Activated CD8-positive, alpha-beta memory T cell treated with anti-CD3 and anti-CD28 coated beads, Interleukin-2, amount 50 U/mL, for 48 hours (primary cell): ENCODE measurements at places on chromosomes 7 and 10.

DNA sequence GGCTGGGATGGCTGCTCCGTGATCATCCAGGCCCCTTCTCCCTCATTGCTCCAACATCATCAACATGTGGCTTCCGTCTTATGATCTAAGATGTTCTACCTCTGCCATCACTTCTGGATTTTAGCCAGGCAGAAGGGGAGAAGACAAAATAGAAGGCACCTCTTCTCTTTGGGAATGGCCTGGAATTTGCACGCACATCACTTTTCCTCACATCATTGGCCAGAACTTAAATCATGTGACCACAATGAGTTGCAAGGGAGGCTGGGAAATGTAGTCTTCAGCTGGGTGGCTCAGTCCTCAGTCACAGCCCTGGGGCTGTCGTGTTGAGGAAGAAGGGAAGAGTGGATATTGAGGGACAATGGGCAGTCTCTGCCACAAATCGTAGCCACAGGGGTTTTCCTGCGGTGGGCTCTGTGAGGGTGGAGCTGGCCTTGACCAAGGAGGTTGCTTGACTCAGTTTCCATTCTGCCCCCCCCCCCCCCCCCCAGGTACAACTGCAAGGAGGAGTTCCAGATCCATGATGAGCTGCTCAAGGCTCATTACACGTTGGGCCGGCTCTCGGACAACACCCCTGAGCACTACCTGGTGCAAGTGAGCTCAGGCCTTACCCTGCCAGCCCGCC lies 50.3 kb downstream of the PALD1 start:
- no peak for DNase-seq

- no peak for DNase-seq
These were observed 396 bp downstream of the PSMG3 start for GRCh38 chr7:1569440-1569832.

- no peak for DNase-seq
These were observed 43.7 kb downstream of the PPP1R3C start for GRCh38 chr10:91589015-91589657.

DNA sequence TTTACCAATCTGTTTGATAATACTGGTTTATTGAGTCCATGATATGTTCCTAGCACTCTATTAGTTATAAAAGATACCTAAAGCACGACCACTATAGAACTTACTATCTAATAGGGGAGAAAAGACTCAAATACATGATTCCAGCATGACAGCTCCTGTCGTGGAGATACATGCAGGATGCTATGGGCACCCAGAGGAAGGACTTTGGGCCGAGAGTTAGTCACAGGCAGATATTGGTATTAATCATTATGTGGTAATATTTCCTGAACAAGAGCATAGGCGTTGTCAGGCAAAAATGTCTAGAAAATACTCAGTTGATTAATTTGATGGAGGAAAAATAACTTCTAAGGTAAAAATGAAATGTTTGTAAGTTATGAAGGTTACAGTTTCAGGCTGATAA lies 31.8 kb downstream of the CNNM2 start:
- no peak for DNase-seq

- no peak for DNase-seq
These were observed 90.8 kb downstream of the KIF20B start for GRCh38 chr10:89792187-89792586.

DNA sequence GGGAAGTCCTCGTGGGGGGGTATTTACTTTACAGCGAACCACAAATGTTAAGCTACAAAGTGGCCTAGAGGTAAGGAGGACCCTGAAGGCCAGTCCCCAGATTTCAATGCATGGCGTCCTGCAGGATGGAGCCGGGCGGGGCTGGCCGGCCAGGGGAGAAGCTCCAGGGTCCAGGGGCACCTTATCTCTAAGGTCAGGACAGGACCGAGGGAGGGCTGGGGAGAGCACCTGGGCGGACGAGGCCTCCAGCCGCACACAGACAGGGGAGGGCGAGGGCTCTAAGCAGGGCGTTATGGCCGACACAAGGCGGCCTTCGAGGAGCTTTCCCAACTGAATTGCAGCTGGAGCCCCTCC lies 96.4 kb upstream of the DIP2C start:
- DNase-seq: peak; percentile 40

DNA sequence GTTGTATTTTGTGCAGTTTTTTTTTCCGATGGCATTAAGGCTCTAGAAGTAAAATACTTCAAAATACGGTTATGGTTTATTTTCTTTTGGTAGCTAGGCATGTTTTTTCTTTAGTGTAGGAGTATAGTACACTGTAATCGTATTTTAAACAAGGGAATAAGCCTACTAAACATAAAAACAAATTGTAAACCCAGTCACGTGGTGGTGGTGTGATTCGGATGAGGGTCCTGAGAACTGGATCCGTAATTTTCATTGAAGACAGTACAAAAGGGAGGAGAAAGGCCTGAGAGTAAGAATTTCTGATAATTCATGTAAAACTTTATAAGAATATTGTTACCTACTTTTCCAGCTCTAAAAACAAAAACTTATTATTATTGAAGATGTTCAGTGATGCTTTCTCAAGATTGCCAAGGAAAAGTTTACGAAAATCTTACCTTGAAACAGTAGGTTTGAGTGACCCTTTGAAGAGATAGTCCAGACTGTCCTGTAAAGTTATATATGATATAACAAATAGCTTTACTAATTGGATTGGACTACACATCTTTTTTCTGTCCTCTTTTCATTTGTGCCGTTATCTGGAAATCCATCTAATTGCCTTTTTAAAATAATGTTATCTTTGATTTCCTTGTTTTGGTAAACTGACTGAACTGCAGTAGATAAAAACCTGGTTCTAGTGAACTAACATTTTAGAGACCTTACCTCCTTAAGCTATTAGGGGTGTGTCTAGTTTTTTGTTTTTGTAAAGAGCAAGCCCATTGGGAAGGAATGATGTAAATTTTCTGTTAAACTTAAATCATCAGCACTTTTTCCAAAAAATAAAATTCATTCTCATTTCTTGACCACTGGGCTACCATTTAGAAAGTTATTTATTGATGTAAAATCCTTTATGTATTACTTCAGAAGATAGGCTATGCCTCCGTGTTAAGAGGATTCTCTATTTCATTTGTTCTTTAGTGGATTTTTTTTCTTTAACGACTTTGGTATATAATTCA lies 1.0 kb upstream of the PBLD start:
- no peak for DNase-seq

GRCh38 chr10:90635111-90635765 lies 222.6 kb downstream of the HTR7 start:
- DNase-seq: no peak

DNA sequence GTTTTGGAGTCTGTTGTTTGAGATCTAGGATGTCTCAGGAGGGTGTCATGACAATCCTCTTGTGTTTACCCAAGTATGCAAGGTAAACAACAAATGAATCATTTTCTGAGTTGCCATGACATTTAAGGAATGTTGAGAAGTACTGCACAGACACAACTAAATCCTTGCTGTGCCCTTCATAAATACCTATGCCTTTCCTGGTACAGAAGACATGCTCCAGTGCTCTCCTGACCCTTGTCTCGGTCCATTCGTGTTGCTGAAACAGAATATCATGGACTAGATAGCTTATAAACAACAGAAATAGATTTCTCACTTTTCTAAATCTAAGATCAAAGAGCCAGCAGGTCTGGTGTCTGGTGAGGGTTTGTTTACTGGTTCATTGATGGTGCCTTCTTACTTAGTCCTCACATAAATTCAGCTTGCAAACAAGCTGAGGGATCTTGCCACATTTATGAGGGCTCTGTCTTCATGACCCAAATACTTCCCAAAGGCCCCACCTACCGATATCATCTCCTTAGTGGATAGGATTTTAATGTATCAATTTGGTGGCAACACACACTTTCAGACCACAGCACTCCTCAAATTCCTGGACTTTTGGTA lies 341.8 kb upstream of the SEMA3A start:
- no peak for DNase-seq

DNA sequence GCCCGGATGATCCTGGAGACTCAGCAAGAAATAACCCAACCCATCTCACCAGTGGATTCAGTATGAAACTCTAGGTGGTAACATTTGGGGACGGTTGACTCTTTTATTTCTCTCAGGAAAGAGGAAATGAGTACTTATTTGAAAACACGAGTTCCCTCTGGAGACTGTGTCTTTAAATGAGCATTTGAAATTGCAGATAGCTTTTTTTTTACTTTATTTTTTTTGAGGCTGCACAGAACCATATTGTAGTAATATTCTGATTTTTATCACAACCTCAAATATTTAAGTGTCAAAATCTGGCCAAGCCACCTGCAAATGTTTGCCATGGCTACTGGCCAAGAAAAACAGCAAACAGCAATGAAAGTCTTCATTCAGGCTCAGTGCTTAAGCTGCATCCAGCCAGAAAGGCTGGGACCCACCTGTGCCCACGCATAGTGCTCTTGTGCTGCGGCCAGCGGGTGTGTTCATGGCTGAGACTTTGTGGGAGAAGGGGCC lies 160.8 kb downstream of the CREB5 start:
- DNase-seq: no peak

DNA sequence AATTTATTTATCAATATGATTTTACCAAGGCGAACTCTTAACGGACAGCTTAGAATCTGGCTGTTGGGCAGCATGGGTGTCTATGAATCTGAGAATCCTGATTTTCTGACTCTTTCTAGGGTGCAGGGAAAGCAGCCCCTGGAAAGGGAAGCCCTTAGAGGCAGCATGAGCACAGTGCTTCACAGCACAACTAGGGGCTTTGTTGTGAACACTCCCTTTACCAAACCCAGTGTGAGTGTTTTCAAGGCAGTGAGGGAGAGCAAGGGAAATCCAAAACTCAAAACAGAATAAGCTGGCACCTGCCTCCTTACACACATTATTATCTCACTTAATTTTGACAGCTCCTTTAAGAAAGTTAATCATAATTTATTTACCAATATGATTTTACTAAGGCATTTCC lies 116.3 kb upstream of the CSTF2T start:
- no peak for DNase-seq

DNA sequence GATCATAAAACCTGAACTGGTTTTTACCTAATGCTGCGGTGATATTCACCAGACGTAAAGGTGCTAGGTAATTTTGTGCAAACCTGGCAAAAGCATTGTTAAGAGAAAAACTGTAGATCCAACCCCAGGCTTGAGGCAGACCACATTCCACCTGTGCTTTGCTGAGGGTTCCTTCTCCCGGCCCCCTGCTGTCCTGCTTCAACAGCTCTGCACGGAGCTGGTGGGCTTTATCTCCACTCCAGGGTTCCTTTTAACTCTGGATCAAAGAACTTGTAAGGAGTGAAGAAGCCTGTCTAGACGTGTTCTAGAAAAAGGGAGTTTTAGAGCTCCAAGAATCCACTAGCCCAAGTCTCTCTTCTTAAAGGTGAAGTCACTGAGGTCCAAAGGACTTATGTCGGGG lies 87.5 kb upstream of the NMT2 start:
- DNase-seq: no peak

DNA sequence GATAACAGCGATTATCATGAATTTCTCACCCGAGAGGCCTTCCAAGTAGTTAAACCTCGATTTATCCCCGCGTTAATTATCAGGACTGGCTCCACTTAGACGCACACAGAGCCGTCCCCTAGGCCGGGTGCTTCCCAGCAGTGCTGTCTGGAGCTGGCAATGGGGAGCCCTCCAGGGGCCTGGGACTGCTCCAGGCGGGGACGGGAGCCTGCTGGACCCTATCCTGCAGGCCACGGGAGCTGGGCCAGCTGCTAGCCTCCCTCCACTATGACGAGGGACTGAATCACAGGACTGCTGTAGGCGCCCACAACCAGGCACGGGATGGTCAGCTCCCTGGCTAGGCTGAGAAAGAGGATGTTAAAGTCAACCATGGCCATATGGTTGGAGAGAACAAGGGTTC lies 229.1 kb downstream of the ELFN1 start:
- no peak for DNase-seq

DNA sequence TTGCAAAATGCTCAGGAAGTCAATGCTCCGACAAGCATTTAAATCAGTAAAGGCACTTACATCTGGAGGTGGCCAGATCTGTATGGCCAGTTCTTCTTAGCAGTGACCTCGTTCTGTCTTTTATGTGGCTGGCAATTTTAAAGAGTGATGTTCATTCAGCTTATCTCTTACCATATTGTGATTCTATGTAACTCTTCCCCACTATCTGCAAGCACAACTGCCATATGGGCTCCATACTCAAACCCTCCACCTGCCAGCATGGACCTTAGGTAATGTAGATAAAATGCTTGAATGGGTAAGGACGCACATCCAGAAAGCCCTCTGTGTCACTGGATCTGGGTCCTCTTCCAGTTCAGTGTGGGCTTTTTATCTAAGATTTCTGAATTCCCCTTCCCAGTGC lies 42.4 kb upstream of the STK17A start:
- DNase-seq: no peak

GRCh38 chr7:80464211-80464610 lies 47.7 kb downstream of the GNAT3 start:
- DNase-seq: no peak

GRCh38 chr10:103276896-103277712 lies at the start of gene INA:
TSS of gene INA (plus strand) at chr10:103277138. CDS start at chr10:103277212, 74 bp downstream.
- peak; percentile 63 for DNase-seq

- no peak for DNase-seq
These were observed 13.4 kb downstream of the SLC13A4 start for GRCh38 chr7:135714534-135715009.

DNA sequence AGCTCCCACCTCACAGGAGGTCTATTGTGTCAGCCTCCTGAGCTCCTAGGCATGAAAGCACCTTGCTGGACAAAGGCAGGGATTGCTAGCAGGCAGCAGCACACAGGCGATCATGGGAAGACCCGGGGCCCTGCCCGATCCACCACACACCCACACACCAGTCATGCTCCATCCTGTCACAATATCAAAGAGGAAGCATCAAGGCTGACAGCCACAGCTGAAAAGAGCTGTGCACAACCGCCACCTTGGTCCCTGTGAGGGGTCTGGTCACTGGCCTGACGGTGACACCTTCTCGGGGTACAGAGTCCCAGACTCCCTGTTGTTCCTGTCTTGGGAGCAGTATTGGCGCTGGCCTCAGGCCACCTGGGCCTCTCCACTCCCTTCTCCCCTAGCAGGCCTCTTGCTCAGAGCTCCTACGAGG lies 89.7 kb upstream of the RET start:
- peak; percentile 44 for DNase-seq

DNA sequence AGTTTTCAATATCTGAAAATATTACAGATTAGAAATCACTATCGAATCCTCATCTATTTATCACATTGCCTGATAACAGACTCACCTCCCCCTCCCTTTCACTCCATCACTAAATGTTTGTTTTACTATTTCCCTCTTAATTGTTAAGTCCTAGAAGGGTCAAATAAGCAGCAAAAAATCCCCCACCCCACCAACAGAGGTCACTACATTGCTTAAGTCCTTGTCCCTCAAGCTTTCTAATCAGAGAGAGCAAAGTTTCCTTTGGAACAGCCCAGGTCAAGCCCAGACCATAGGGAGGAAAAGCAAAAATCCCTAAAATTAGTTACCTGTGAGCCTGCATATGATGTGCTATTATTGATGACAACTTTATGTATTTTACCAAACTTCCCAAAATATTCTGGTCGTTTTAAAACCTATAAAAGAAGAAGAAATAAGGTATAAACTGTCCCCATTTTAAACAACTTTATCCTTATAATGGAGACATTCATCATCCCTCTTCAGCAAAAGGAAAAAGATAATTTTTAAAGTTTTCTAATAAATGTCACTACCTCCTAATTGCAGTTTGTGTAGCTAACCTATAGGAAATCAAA lies 95.0 kb downstream of the CNOT4 start:
- DNase-seq: no peak

GRCh38 chr7:17368856-17369524 lies 70.5 kb downstream of the AHR start:
- DNase-seq: no peak

GRCh38 chr10:101385866-101386658 lies 32.1 kb downstream of the BTRC start:
- no peak for DNase-seq
